Activated naive CD4-positive, alpha-beta T cell treated with anti-CD3 and anti-CD28 coated beads, Interleukin-2, amount 10 ng/mL, durations not matched to agents 7 days and 5 days (primary cell): ENCODE measurements at places on chromosomes 3 and 15.

GRCh38 chr3:6578526-6578925, 282.4 kb upstream of the GRM7 start:
- H3K36me3 ChIP-seq: no peaks in the 10 kb centered on the region
- H3K4me3 ChIP-seq: no peak overlapping the region
- no peaks in the 10 kb centered on the region for H3K4me1 ChIP-seq
- no peaks in the 10 kb centered on the region for H3K27me3 ChIP-seq
- no peak overlapping the region for H3K27ac ChIP-seq

DNA sequence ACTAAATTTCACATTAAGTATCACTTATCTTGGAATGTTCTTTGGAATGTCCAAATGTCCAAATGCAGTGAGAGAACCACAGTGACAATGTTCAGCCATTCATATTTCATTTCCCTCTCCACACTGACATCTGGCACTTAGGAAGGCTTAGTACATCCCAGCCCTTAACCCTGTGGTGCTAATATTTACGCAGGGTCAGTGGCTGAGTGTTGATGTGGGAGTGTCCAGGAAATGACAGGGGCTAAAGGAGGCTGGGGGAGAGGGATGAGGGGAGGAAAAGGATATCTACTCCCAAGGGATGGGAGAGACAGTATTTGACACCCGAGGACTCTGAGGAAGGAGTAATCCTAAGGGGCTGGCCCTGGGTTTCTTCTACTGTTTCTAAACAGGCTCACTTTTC, 14.1 kb upstream of the CCR4 start:
- no peaks in the 10 kb centered on the region for H3K4me1 ChIP-seq
- no peak for DNase-seq
- no peak overlapping the region for H3K4me3 ChIP-seq
- no peaks in the 10 kb centered on the region for H3K36me3 ChIP-seq
- peaks cover 26% of the 10 kb centered on the region for H3K27me3 ChIP-seq

DNA sequence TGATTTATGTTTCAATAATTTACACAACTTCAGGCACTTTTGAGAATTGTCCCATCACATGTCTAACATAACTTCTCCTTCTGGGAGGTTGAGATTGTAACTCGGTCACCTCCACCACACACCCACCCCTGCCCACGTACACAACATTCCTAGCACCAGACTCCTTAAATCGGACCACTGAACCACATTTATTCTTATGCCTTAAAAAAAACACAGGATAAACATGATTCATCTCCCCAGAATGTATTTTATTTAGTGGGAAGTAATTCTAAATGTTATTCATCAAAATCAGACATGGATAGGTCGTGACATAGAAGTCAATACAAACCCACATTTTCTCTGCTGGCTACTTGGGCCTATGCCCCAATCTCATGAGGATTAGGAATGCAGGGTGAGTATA, 3.0 kb downstream of the SNTN start:
- DNase-seq: no peak
- H3K36me3 ChIP-seq: no peaks in the 10 kb centered on the region

DNA sequence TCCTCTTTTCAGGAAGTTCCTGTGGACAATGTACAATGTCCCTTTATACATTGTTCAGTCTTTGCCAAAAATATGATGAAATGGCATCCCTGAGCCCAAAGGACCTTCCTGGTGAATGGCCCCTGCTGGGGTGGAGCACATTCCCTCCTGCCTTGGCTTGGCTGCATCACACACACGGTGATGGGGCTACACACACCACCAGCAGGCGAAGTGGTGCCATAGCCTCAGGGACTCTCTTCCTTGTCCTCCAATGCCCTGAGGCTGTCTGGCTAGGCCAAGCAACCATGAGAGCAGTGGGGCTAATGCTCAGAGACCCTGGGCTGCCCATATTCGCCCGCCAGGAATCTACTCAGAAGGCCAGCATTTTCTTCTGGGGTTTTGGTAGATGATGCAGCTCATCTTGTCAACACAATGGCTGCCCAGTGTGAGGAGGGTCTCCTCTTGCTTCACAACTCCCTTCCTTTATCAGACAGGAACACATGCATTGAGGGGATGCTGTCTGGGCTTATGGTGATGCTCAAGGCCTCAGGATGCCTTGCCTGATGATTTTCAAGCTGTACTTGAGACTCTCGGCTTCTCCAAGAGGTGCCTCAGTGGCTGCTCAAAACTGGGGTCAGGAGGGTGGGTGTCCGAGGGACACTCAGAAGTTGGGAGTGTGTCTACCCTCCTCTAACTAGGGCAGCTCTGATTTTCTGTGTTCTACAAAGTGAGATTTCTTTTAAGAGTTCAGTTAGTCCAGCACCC, 40.9 kb upstream of the EPHB1 start:
- no peaks in the 10 kb centered on the region for H3K4me1 ChIP-seq
- H3K27me3 ChIP-seq: peaks cover 18% of the 10 kb centered on the region
- no peak overlapping the region for H3K4me3 ChIP-seq
- no peak for DNase-seq

- H3K27me3 ChIP-seq: peaks cover 18% of the 10 kb centered on the region
- peak overlapping the region; percentile 81 for H3K27ac ChIP-seq
- H3K36me3 ChIP-seq: no peaks in the 10 kb centered on the region
- H3K4me3 ChIP-seq: peak overlapping the region; percentile 6
- peak; percentile 60 for DNase-seq
- peaks cover 53% of the 10 kb centered on the region for H3K4me1 ChIP-seq
Observed at GRCh38 chr15:74315626-74316025, 51.8 kb downstream of the CYP11A1 start.

- peaks cover 26% of the 10 kb centered on the region for H3K4me1 ChIP-seq
- no peak for DNase-seq
- H3K27ac ChIP-seq: no peak overlapping the region
- H3K27me3 ChIP-seq: peaks cover 36% of the 10 kb centered on the region
- no peak overlapping the region for H3K4me3 ChIP-seq
- no peaks in the 10 kb centered on the region for H3K36me3 ChIP-seq
Observed at GRCh38 chr3:122268257-122269024, 56.6 kb upstream of the CSTA start.

GRCh38 chr3:115660646-115661337, 37.5 kb downstream of the GAP43 start:
- peaks cover 28% of the 10 kb centered on the region for H3K4me1 ChIP-seq
- DNase-seq: no peak
- no peak overlapping the region for H3K4me3 ChIP-seq
- H3K27me3 ChIP-seq: peaks cover 11% of the 10 kb centered on the region
- H3K27ac ChIP-seq: no peak overlapping the region

GRCh38 chr15:36130641-36131310, 448.6 kb upstream of the CDIN1 start:
- no peaks in the 10 kb centered on the region for H3K4me1 ChIP-seq
- DNase-seq: no peak
- no peak overlapping the region for H3K4me3 ChIP-seq
- H3K36me3 ChIP-seq: no peaks in the 10 kb centered on the region
- no peaks in the 10 kb centered on the region for H3K27me3 ChIP-seq

DNA sequence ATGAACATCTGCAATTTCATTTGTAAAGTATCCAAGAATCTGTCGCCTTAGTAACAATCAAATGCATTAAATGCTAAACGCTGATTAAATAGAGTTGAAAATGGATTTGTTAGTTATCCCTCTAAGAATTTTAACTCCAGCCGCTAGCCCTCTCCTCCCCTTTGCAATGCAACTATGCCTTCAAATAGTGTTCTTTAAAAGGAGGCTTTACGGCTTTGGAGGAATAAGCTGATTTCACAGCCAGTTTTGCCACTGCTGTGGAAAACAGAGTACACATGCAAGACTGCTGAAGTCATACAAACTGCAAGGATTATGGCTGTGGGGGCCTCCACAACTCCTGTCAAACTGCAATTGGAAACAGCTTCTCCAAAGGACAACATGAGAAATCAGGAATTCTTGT, 89.2 kb downstream of the CERS3 start:
- H3K36me3 ChIP-seq: no peaks in the 10 kb centered on the region
- H3K4me3 ChIP-seq: no peak overlapping the region
- no peak overlapping the region for H3K27ac ChIP-seq
- H3K4me1 ChIP-seq: no peaks in the 10 kb centered on the region

DNA sequence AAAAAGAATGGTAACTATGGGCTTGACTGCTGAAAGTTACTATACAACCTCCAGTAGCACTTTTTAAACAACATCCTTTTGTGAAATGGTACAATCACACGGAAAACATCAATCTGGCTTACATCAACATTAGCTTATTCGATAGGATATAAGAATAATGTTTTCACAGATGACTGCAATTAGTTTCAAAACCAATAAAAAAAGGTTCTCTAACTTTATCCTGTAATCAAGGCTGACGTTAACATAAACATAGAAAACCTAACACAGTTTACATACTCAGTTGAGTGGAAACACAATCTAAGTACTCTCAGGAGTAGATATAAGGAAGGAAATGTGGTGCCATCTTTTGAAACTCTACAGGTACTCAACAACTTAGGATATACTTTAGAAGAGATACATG, 102.2 kb downstream of the DLG1 start:
- no peak for DNase-seq
- H3K27me3 ChIP-seq: no peaks in the 10 kb centered on the region
- H3K27ac ChIP-seq: no peak overlapping the region
- no peak overlapping the region for H3K4me3 ChIP-seq
- H3K36me3 ChIP-seq: peaks cover 8% of the 10 kb centered on the region

- H3K4me1 ChIP-seq: peaks cover 20% of the 10 kb centered on the region
- H3K36me3 ChIP-seq: no peaks in the 10 kb centered on the region
- H3K27ac ChIP-seq: no peak overlapping the region
- DNase-seq: no peak
Observed at GRCh38 chr3:115513416-115513800, 109.9 kb upstream of the GAP43 start.

GRCh38 chr15:67880651-67881182, 40.9 kb upstream of the RNU6-1 start:
- H3K36me3 ChIP-seq: no peaks in the 10 kb centered on the region
- no peak overlapping the region for H3K27ac ChIP-seq
- H3K4me1 ChIP-seq: peaks cover 19% of the 10 kb centered on the region
- DNase-seq: no peak
- H3K4me3 ChIP-seq: no peak overlapping the region

- H3K4me1 ChIP-seq: peaks cover 5% of the 10 kb centered on the region
- H3K4me3 ChIP-seq: no peak overlapping the region
- H3K27ac ChIP-seq: no peak overlapping the region
Observed at GRCh38 chr15:77688266-77688665, 55.6 kb upstream of the LINGO1 start.

DNA sequence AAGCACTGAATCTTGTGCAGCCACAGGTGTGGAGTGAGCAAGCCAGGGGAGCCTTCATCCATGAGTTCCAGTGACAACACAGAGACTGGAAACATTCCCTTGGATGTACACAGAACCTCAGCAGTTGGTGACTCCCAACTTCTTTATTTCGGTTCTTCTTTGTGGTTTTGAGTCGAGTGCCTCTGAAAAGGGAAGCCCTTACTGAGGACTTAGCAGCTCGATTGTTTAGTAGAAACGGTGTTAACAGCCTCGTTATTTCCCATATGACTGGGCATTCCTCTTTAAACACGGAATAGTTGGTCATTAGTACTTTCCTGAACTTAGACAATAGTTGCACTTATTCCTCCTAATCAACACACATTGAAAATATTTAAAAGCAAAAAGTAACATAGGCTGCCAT, 7.7 kb downstream of the SLCO3A1 start:
- no peaks in the 10 kb centered on the region for H3K27me3 ChIP-seq
- DNase-seq: no peak
- H3K36me3 ChIP-seq: peaks cover 23% of the 10 kb centered on the region
- no peak overlapping the region for H3K27ac ChIP-seq
- no peak overlapping the region for H3K4me3 ChIP-seq

GRCh38 chr3:175308097-175308496, 449.0 kb downstream of the NAALADL2 start:
- no peak for DNase-seq
- H3K4me1 ChIP-seq: no peaks in the 10 kb centered on the region
- H3K27me3 ChIP-seq: no peaks in the 10 kb centered on the region
- H3K27ac ChIP-seq: no peak overlapping the region

DNA sequence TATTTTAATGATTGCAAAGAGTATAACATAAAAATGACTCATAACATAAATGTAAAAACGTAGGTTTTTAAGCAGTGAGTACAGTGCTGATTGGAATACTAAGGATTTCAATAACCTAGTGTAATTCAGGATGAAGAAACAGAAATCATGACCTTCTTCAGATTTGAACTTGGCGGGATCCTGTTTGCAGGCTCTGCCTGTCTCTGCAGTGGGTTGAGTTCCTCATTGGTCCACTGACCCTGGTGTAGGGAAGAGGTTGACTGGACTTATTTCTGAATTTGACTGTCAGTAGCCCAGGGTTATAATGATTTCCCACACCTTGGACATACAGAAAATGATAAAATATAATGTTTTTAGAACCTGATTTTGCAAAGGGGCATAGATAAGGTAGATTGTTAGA, 171.7 kb downstream of the FNDC3B start:
- DNase-seq: no peak
- no peaks in the 10 kb centered on the region for H3K36me3 ChIP-seq
- no peaks in the 10 kb centered on the region for H3K4me1 ChIP-seq
